ENCODE measurements at places on chromosomes 3 and 15.

GRCh38 chr3:128515967-128516366 is 23.0 kb upstream of the GATA2 start:
- no peak for DNase-seq

DNA sequence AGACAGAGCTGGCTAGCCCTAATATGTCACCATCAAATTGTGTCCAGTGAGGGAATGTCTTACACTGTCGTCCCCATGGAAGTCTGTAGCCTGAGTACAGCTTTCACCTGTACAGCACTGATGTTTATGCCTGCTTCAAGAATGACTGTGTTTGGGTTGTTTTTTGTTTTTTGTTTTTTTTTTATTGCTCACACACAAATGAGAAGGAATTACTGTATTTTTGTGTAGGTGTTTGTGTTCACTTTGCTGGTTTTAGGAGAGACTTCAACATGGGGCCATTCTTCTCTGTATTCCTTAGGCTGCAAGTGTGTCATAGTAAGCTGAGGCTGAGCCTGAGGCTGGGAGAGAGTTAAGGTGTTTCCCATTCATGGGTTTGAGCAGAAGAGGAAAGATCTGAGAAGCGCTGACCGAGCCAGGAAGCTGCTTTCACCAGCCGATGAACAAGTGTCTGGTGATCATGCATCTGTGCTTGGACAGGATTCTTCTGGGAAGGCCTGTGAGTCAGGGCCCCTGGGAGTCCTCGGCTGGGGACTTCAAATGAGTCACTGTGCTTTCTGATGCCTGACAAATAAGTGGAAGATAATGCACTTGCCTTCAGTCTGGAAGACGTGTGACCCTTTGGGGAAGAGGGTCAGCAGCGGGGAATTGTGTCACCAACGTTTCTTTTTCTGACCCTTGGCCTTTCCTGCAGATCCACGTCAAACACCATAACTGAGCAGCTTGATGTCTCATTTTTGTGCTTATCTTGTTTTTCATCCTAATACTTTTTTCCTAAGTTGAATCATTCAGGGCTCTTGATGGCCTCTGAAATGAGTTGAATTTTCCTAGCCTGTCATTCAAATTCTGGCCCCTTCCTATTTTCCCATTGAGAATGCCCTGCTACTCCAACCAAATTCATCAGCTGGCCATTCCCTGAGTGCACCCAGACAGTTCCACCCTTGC is 36.7 kb upstream of the ZBTB38 start:
- DNase-seq = peak; percentile 91

GRCh38 chr15:28093752-28094535 is 5.2 kb downstream of the OCA2 start:
- no peak for DNase-seq

GRCh38 chr3:15693355-15693754 is 91.8 kb downstream of the BTD start:
- no peak for DNase-seq

DNA sequence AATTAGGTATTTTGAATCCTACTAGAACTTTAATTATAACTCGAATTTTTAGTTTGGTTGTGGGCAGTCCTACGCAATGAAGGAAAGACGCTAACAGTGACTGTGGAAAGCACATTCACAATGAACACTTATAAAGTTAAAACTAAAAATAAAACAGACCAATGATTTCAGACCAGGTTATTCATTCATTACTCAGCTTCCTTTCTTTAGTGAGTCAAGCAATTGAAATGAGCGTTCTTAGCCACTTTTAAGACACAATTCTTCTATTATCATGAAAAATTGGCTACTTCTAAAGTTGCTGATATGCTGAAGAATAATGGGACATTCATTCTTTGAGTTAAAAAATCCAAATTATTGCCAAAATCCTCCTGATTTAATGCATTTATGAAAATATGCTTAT is 66.0 kb upstream of the CMSS1 start:
- no peak for DNase-seq

DNA sequence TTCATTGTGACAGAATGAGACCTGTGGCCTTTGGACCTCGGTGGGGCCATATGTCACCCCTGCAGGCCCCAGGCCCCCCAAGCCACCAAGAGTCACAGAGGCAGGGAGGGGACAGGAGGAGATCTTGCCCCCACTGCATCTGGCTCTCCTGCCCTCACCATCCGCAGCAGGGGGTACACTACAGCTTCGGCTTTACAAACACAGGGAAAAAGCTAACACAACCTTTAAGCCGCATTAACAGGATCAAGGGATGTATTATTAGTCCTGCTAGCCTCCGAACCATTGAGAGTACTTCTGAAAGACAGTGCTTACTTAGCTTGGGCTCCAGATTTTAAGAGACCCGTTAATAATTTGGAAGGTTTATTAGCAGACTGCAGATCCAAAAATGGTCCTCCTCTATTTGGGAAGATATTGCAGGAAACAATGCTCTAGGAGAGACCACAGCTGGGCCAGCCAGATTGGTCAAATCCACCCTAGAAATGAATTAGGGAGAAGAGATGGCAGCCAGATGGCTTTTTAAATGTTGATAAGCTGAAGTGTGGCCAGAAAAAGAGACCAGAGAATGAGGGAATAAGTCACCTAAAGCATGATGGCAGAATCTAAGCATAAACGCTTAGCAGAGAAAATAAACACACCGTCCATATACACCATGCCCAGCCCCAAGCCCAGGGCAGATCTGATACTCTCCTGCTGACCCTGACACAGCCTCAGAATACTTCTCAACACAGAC is 31.5 kb downstream of the SRGAP3 start:
- DNase-seq = no peak

DNA sequence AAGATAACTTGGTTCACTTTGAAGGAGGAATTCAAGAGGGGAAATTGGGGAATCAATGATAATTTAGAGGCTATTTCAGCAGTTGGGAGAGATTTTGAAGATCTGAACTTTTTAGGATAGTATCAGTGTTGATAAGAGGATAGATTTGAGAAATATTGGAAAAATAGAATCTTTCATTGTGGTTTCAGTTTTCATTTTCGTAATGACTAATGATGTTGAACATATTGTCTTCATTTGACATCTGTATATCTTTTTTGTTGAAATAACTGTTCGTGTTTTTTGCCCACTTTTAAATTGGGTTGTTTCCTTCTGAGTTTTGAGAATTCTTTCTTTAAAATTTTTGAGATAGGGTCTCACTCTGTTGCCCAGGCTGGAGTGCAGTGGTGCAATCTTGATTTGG is 21.1 kb downstream of the ECT2 start:
- no peak for DNase-seq

DNA sequence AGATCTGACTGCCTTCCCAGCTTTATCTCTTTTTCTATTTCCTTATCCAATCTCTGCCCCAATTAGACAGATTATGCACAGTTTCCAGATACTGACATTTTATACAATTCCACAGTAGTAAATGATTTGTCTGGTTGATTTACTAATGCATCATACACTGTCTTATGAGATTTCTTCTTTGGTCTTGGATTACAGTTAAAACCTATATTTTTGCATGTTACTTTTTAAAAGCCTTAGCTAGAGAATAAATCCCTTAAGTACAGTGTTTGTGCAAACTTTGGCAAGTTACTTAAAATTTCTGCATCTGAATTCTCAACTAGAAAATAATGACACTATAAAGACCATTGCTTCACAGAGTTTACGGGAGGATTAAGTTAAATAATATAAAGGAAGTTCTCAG is 6.0 kb downstream of the UNC13C start:
- no peak for DNase-seq

DNA sequence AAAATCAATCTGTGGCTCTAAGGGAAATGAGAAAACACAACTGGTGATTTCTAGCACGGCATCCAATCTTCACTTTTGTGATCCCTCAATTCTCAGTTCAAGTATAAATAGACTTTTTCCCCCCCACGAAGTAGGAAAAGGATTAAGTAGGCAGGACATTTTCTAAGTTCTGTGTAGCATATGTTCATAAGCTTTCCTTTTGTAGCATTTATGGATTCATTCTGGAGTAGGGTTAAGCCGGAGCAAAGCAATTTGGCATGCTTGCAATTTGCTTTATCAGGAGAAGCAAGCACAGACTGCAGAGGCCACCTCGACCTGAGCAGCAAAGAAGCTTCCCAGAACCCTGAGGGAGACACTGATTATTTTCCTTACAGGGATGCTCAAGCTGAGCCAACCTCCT is 66.3 kb downstream of the FHIT start:
- DNase-seq = no peak

GRCh38 chr3:184361532-184361931 is at the start of the genes CLCN2 and POLR2H:
CLCN2 (minus strand) TSS chr3:184361605; CDS start chr3:184361479, 126 bp downstream.
POLR2H (plus strand) TSS chr3:184361710; CDS start chr3:184363493, 1,783 bp downstream.
- DNase-seq = no peak

DNA sequence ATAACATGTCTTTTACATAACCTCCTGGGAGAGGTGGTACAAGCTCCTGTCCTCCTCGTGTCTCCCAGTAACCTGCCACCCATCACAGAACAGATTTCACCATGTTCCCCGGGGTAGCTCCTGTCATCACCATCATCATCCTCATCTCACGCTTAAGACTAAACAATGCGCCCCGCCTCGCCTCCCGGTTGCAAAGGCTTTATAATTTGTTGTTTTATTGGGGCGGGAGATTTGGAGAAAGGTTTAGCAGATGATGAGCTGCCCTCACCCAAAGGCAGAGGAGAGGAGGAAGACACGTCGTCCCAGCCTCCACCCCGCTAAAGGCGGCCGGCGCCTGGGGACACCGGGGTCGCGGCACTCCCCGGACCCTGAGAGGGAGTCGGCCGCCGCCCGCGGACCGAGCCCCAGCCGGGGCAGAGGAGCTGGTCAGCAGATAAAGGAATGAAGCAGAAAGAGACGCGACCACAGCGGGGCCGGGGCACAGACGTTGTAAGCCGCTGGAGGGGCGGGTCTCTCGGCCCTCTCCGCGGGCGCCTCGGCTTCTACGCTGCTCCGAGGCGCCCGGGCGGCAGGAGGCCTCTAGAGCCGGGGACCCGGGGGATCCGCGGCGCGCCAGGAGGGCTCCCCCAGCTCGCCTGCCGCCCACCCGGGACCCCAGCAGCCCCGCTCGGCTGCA is 589 bp downstream of the HERC1 start:
- no peak for DNase-seq

- DNase-seq = no peak
Measured at GRCh38 chr3:52227766-52228165, 2.3 kb upstream of the TLR9 start.

GRCh38 chr15:40590667-40591050 is 3.4 kb upstream of the KNL1 start:
- no peak for DNase-seq

DNA sequence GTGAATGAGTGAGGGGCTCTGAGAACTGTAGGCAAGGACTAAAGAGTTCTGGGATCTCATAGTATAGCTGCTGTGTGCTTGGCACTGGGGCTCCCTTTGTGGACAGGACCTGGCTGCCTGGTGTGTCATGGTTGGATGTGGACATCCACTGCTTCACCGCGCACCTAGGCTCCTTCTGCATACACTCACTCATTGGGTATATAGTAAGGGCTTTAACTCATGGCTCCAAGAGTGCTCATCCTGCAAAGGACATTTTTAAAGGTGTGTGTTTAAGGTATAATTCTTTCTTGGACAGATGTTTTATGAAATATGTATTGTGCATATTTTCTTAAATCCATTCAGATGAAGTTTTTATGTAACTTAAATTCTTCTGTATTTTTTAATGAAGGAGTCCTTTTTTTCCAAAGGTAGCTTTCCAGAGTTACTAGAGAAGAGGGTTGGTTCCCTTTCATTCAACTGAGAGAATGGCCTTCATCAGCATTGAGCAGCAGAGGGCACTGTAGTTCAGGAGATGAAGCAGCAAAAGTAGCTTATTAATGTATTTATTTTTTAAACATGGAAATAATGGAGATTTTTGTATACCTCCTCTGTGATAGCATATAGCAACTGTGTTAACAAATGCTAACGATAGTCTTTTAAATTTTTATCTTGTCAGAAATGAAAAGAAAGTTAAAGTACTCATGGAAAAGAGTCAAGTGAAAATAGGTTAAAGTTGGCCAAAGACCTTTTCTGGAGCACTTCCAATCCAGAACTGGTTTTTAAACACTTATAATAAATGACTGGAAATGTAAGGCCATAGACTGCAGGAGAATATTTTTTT is 25.2 kb downstream of the OXNAD1 start:
- DNase-seq = peak; percentile 23

DNA sequence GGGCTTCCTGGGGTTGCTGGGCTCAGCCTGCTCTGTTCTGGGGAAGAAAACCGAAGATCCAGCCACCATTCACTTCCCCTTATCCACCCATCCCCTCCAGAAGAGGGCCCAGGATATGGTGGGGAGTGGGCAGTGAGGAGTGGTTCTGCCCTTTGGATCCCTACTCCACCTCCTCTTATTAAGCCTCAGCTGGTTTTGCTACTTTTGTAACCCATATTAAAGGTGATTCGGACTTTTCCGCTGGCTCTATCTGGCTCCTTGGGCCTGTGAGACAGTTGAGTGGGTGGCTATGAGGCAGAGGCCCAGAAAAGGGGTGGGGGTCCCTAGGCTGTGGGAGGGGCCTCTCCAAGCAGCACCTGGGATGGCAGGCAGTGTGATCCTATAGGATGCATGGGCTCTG is 33.8 kb downstream of the NBEAL2 start:
- DNase-seq = no peak

- DNase-seq = no peak
Measured at GRCh38 chr3:184352149-184352785, 9.1 kb downstream of the CLCN2 start.

DNA sequence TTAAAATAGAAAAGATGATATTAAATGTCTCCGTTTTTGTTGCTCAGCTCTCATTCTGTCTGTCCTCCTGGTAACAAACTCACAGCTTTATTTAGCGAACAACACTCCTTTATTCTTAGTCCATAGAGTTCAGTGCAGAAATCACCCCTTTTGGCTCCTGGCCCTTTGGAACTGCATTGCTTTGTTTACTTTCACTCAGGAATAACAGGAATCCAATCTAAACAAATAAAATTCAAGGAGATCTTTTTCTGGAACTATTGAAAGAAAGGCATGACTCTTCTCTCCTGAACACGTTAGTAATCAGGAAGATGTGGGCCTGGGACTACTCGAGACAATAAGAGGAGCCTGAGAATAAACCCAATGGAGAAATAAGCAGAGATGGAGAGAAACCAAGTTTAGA is 409.2 kb downstream of the DIPK2A start:
- DNase-seq = no peak

GRCh38 chr3:9911863-9912262 is 5.0 kb upstream of the IL17RC start:
- no peak for DNase-seq

- no peak for DNase-seq
Measured at GRCh38 chr15:78841376-78841706, 30.1 kb upstream of the ADAMTS7 start.

- DNase-seq = no peak
Measured at GRCh38 chr3:63199606-63200005, 78.5 kb upstream of the SYNPR start.

Measured in amniotic stem cell (primary cell).